Stimulated activated CD4-positive, alpha-beta T cell treated with anti-CD3 and anti-CD28 coated beads, TNF-alpha, amount 100 ng/mL, for 1 hour (primary cell): ENCODE measurements at places on chromosomes 7 and 10.

DNA sequence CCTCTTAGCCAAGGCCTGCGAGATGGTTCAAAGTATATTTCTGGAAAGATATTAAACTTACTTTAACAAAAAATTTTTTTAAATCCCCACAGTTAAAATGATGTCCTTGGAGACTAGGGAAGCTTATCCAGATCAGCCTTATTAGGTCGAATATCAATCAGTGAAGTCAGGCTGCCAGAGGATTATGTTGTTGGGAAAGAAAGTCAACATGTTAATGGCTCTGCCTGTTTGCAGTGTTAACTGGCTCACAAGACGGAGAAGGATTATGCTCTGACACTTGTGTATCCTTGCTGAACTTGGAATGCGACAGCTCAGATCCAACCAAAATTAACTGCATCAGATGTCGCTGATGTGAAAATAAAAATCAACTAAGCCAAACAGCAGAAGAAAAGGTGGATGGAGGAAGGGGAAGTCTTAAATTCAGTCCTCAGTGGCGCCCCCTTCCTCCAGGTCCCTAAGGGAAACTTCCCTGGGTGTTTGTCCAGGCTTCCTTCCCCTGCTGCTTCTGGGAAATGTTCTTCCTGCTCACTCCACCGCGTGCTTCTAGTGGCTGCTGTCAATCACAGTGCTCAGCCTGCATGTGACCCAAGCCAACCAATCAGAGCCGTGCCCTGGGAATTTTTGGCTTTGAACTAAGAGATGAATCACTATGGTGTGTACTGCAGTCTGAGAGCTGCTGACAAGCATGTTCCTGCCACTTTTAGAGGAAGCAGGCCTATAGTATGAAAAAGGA is 690.4 kb upstream of the NRP1 start:
- no peak for DNase-seq

DNA sequence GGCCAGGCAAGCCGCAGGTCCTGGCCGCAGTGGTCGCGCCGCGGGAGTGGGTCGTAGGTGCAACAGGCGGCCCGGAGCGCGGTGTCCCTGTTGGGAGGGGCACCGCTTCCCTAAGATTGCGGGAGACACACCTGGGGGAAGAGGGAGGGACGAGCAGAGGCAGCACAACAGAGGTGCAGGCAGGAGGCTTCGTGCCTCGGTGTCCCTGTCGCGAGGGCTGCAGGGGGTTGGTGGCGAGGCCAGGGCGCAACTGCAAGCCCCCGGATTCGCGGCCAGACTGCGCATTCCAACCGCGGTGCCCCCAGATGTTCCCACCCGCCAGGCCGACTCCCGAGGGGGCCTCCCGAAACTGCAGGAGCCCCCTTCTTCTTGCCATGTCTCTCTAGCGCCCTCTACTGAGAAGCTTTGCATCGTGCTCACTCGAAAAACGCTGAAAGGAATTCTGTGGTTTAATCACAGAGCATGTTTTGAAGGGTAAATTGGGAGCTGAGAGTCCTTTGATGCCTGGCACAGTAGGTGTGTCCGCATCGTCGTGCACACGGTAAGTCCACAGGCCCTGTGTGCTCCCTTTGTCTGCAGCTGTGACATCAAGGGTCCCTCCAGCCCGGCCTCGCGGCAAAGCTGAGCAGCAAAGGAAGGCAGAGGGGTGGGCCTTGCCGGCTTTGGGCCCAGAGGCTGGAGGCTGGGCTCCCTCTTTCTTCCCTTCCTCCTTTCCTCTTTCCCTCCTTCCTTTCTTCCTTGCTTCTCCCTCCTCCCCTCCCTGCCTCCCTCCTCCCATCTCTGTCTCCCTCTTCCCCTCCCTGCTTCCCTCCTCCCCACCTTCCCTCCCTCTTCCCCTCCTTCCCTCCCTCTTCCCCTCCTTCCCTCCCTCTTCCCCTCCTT is 6.2 kb upstream of the MBL2 start:
- DNase-seq: no peak

DNA sequence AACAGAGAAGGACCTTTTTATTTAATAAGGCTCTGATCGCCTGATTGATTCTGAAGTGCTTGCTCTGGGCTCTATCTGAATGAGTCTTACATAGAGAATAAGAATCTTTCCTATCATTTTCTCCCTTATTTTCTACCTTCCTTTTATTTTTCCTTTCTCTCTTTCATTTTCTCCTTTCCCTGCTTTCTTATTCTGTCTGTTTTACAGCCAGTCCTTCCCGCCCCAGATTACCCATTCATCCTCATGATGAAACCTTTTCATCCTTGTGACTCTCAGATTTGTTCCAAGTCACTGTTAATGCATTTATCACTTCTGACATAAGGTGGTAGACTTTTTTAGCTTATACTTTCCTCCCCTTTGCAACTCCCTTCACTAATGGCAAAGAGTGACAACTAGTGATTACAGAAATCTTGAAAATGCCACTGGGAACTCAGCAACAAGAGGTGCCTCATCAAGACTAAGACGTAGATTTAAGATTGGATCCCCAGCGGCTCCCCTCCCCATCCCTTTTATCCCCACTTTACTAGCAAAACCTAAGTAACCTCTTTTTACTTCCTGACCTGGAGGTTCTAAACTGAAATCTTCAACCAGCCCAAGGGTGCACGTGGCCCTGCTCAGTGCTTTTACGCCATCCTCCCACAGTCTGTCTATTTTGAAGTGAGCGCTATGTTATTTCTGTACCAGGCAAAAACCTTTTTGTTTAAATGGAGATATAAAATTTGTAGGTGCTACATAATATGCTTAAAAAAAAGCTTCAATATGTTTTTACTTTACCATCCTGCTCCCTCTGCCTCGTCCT is 179.8 kb downstream of the DYNC1I1 start:
- DNase-seq: no peak

GRCh38 chr10:50794490-50794889 is 54.8 kb downstream of the ASAH2B start:
- DNase-seq: no peak

- DNase-seq: no peak
Measured at GRCh38 chr7:15043931-15044330, 141.4 kb upstream of the DGKB start.

GRCh38 chr10:119517235-119518141 is 25.0 kb downstream of the RGS10 start:
- DNase-seq: no peak

- no peak for DNase-seq
Measured at GRCh38 chr10:89645742-89646172, 715 bp upstream of the PANK1 start.
